Progenitor cell of endocrine pancreas (in vitro differentiated cells): ENCODE measurements at places on chromosomes 13 and 19. TPM values are rescaled to one million over a fixed set of nuclear protein-coding genes. Genes with fewer than 3 reads are reported as not detected.
A peak's percentile ranks its signal among the peaks of the same experiment; 100 is the strongest.

GRCh38 chr13:37418490-37418889, 180.1 kb downstream of the POSTN start:
- H3K4me1 ChIP-seq = peaks cover 3% of the 10 kb centered on the region
- H3K36me3 ChIP-seq = no peaks in the 10 kb centered on the region
- H3K4me3 ChIP-seq = no peak overlapping the region
- no peak overlapping the region for H3K27ac ChIP-seq
- H3K27me3 ChIP-seq = peaks cover 3% of the 10 kb centered on the region
- DNase-seq = no peak

- peak overlapping the region; percentile 69 for H3K4me3 ChIP-seq
- no peak for DNase-seq
- H3K4me1 ChIP-seq = peaks cover 14% of the 10 kb centered on the region
- no peaks in the 10 kb centered on the region for H3K36me3 ChIP-seq
- H3K27me3 ChIP-seq = peaks cover 33% of the 10 kb centered on the region
Measured at GRCh38 chr13:74574964-74575728, 440.9 kb upstream of the KLF12 start.

- no peak for DNase-seq
- peak overlapping the region; percentile 85 for H3K27ac ChIP-seq
- peaks cover 35% of the 10 kb centered on the region for H3K4me1 ChIP-seq
Measured at GRCh38 chr13:48398450-48399095, 14.3 kb downstream of the LPAR6 start.

DNA sequence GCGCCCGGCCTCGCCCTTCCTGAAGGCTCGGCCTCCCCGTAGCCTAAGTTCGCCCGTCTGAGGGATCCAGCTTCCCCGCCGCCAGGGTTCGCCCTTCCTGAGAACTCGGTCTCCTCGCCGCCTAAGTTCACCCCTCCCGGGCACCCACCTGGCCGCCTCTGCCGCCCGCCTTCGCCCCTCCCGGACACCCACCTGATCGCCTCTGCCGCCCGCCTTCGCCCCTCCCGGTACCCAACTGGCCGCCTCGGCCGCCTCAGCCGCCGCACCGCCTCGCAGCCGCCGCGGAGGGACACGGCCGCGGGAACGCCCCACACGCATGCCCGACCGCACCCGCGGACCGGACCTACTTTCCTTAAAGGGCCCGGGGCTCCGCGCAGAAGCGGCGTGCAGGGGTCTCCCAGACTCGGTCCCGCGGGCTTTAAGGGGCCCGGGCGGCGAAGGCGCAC, at the start of gene MOB3A:
MOB3A (minus strand) TSS at position 293 of the 446 bp plus-strand sequence. CDS start 17,766 bp downstream, outside the sequence.
- H3K4me3 ChIP-seq = peak within 1 kb of the TSS; percentile 88
- H3K27me3 ChIP-seq = no peaks in the 10 kb centered on the region
- peak within 1 kb of the TSS; percentile 96 for H3K27ac ChIP-seq
- H3K4me1 ChIP-seq = peaks cover 10% of the 10 kb centered on the region
- H3K36me3 ChIP-seq = peaks cover 4% of the 10 kb centered on the region

DNA sequence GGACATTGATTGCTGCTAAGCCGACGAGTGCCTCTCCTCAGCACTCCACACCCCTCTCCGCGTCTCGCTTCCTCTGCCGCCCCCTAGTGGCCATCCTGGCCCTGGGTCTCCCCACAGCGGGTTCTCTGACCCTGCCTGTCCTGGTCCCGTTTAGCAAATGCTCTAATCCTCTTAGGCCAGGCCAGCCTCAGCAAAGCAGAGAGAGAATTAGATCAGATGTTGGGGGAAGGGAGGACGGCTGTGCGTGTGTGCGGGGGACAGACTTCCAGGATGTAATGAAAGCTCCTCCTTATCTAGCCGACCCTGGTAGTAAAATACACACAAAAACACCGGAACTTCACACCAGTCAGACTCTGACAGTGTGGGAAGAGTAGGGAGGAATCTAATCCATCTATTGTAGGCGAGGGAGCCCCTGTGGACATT, 4.5 kb downstream of the TPRX2 start:
- no peak overlapping the region for H3K4me3 ChIP-seq
- peaks cover 5% of the 10 kb centered on the region for H3K27me3 ChIP-seq
- H3K36me3 ChIP-seq = no peaks in the 10 kb centered on the region
- H3K27ac ChIP-seq = no peak overlapping the region
- peak; percentile 96 for DNase-seq

The ZNF222 gene
- total RNA-seq = 10.0 and 10.4 TPM in 2 replicates
